ENCODE measurements at places on chromosomes 5 and 9. TPM values are rescaled to one million over a fixed set of nuclear protein-coding genes. Genes with fewer than 3 reads are reported as not detected.

DNA sequence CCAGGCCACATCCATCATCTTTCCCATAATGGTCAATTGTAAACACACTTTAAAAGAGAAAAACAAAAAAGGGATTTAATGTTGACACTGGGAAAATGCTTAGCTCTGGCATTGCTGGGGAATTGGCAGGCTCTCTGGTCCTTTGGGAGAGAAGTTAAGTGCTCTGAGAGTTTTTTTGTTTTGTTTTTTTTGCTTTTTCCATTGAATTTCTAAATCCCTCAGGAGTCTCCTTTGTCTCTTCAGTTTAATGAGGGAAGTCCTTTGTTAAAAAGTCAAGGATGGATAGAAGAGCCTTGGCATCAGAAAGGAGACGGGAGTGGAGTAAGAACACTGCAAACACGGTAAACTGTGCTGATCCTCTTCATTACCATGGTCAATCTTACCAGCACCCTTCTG, 7.1 kb upstream of the HAND1 start:
- DNase-seq: no peak

DNA sequence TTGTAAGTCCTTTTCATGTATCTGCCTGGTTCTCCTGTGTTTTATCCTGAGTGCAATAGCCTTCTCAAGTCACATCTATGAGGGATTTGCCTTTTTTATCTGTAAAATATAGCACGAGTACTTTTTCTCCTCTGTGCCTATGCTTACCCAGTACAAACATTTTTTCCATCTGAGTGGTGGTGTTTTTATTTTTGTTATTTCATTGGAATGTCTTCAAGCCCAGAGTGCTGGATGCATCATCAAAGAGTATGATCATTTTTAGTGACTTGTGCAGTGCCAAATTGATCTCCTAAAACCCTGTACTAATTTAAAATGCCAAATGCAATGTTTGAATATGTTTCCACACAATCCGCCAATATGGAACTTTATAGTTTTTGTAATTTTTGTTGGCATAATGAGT, 86.1 kb downstream of the TLE4 start:
- no peak for DNase-seq

GRCh38 chr5:132300577-132301343, 6.6 kb downstream of the SLC22A4 start:
- no peak for DNase-seq

- peak; percentile 68 for DNase-seq
Observed at GRCh38 chr9:15735083-15735857, 182.4 kb downstream of the CCDC171 start.

MCCC2 gene
- 29.2 TPM for total RNA-seq

Data from dermis microvascular lymphatic vessel endothelial cell (primary cell).